ENCODE measurements at places on chromosomes 5 and 9.

GRCh38 chr9:37972351-37972848 lies 68.5 kb upstream of the SLC25A51 start:
- no peak for DNase-seq

- DNase-seq, result no peak
Observed at GRCh38 chr9:24090566-24090965, 264.5 kb upstream of the ELAVL2 start.

DNA sequence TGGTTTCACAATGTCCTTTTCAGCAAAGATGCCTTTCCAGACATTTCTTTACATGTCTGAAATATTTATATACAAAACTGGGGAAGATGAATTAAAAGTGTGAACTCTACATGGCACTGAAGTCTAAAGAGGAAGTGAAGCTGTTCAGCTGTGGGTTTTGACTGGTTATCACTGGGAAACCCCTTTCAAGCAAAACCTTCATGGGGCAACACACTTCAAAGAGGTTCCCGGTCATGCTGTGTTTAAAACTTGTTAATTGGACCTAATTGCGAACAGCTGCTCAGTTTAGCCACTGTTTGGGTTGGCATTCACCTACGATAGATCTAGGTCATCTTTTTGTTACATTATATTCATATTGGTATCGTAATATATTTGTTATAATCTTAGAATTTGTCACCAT lies 20.0 kb upstream of the GDNF start:
- DNase-seq, result no peak

GRCh38 chr5:431711-432050 lies 11.3 kb upstream of the EXOC3 start:
- DNase-seq, result no peak

- no peak for DNase-seq
Observed at GRCh38 chr9:117413346-117414219, 1.3 kb downstream of the ASTN2 start.

DNA sequence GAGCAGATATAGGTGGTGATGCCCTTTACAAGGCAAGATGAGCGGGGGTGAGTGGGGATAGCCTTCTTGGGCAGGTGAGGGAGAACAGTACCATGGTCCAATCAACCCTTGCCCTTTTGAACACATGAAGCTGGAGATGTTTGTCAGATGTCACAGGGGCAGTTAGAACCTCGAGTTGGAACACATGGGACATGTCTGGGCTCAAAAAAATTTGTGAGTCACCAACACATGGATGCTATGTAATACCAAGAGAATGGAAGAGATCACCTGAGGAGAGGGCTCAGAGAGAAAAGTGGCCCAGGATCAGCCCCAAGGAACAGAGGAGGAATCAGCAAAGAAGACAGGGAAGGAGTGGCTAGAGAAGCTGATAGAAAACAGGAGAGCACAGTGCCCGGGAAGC lies 4.7 kb downstream of the PHYKPL start:
- DNase-seq, result no peak

DNA sequence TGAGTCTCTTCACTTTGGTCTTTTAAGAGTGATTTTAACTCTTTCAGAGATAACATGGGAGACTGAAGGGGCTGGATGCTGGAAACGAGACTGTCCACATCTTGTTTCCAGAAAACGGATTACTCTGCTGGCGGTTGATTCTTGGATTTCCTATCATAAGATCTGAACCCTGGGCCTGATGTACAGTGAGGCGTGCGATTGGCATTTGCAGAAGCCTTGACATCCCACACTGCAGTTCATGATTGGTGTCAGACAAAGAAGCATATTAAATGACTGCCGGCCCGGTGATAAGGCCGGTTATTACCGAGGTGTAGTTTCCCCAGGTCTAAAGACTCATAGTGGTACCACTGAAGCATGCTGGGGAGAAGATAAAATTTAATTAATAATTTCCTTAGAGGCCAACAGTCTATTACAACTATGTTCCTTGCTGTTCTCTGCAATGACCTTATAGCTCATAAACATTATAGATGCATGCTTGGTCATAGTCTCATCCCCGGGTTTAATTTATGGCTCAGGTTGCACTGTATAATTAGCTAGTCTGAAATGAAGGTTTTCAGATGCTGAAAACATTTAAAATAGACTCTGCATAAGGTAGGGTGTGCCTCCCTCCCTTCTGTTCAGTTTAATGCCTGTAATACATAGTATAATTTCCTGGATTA lies 99.2 kb downstream of the PPP2R2B start:
- no peak for DNase-seq

- DNase-seq, result no peak
Observed at GRCh38 chr5:97847920-97848631, 665.0 kb upstream of the RIOK2 start.

GRCh38 chr5:107301999-107302398 lies 368.7 kb downstream of the EFNA5 start:
- DNase-seq, result no peak

GRCh38 chr9:130191749-130192120 lies 19.5 kb downstream of the NCS1 start:
- DNase-seq, result no peak

GRCh38 chr5:53035868-53036381 lies 46.8 kb downstream of the ITGA2 start:
- no peak for DNase-seq

GRCh38 chr5:407801-408268 lies 35.1 kb upstream of the EXOC3 start:
- DNase-seq, result no peak

DNA sequence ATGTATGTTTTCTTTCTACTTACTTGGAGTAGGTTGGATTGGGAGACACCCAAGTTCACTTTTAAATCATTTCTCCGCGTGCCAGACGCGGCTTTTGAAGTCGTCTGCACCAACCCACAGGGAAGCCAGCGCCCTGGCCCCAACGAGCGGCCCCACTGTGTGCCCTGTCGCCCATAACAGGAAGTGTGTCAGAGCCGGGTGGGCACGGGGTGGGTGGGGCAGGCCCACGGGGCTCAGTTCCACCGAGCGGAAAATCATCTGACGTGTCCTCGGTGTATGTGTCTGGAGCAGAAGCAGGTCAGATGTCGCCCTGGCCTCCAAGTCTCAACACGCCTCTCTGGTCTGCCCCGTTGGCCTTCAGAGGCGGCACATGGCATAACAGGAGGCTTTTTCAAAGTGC lies 22.7 kb upstream of the SMIM23 start:
- DNase-seq, result no peak
